ENCODE measurements at places on chromosomes 7 and 10. TPM values are rescaled to one million over a fixed set of nuclear protein-coding genes. Genes with fewer than 3 reads are reported as not detected.
A peak's percentile ranks its signal among the peaks of the same experiment; 100 is the strongest.

GRCh38 chr10:46198516-46198915 lies 88.3 kb upstream of the ANTXRL start:
- H3K27me3 ChIP-seq: peaks cover 14% of the 10 kb centered on the region
- H3K4me3 ChIP-seq: no peak overlapping the region
- no peaks in the 10 kb centered on the region for H3K4me1 ChIP-seq
- H3K27ac ChIP-seq: no peak overlapping the region

GRCh38 chr7:22551768-22552513 lies 52.0 kb upstream of the STEAP1B start:
- peaks cover 7% of the 10 kb centered on the region for H3K27me3 ChIP-seq
- no peaks in the 10 kb centered on the region for H3K36me3 ChIP-seq
- DNase-seq: no peak
- H3K27ac ChIP-seq: no peak overlapping the region

- H3K36me3 ChIP-seq: no peaks in the 10 kb centered on the region
- DNase-seq: no peak
- no peak overlapping the region for H3K4me3 ChIP-seq
- no peak overlapping the region for H3K27ac ChIP-seq
- H3K27me3 ChIP-seq: peaks cover 20% of the 10 kb centered on the region
These were observed 83.2 kb downstream of the FRMD4A start for GRCh38 chr10:14247377-14248116.

SPDYE5 gene
- not detected for total RNA-seq

GRCh38 chr10:129334266-129334665 lies 132.8 kb upstream of the MGMT start:
- no peak overlapping the region for H3K27ac ChIP-seq
- H3K36me3 ChIP-seq: 0 out of 2 replicates have a peak, but pooled peaks cover 7% of the 10 kb centered on the region
- no peak overlapping the region for H3K4me3 ChIP-seq
- DNase-seq: no peak

PPP1R17 gene
- total RNA-seq: not detected

- H3K27me3 ChIP-seq: peaks cover 1% of the 10 kb centered on the region
- H3K4me3 ChIP-seq: no peak overlapping the region
These were observed 382.0 kb downstream of the SFMBT2 start for GRCh38 chr10:7028809-7029166.

GRCh38 chr7:17046259-17046658 lies 164.5 kb upstream of the AGR3 start:
- no peaks in the 10 kb centered on the region for H3K36me3 ChIP-seq
- peaks cover 43% of the 10 kb centered on the region for H3K4me1 ChIP-seq
- H3K27ac ChIP-seq: no peak overlapping the region
- no peaks in the 10 kb centered on the region for H3K27me3 ChIP-seq
- no peak overlapping the region for H3K4me3 ChIP-seq
- no peak for DNase-seq

MSMB gene
- total RNA-seq: not detected

DNA sequence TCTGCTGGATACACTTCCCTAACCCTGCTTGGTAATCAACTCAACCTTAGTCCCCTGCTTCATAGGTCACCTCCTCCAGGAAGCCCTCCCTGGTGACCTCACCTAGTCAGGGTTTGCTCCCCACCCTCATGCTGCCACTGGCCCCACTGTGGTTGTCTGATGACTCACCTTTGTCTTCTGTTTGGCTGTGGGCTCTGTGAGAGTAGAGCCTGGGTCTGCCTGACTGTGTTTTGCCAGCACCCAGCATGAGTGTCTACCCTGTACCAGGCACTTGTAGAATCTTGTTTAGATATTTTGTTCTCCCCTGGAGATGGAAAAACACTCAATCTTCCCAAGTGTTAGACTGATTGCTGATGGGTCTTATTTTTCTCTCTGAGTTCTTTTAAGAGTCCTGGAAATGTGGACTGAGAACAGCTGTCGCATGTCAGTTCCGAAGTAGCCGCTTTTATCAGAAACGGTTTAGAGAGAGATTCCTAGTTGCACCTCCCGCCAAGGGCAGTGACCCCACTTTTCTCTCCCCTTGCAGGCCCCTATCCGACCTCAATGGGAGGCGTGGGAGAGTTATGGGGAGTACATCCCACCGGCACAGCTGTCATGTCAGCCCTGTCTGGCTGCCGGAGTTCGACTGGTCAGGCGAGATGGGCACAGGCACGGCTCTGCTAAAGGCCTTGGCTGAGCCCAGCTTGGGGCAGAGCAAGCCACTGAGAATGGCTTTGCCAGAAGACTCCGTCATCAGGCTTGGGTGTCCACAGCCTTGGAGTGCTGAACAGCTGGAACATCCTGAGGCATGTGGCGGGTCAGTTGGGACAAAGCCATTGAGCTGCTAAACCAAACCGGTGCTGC lies 134.3 kb downstream of the GRK5 start:
- H3K27me3 ChIP-seq: peaks cover 13% of the 10 kb centered on the region
- DNase-seq: peak; percentile 39
- no peak overlapping the region for H3K4me3 ChIP-seq
- H3K27ac ChIP-seq: no peak overlapping the region
- peaks cover 5% of the 10 kb centered on the region for H3K36me3 ChIP-seq

DNA sequence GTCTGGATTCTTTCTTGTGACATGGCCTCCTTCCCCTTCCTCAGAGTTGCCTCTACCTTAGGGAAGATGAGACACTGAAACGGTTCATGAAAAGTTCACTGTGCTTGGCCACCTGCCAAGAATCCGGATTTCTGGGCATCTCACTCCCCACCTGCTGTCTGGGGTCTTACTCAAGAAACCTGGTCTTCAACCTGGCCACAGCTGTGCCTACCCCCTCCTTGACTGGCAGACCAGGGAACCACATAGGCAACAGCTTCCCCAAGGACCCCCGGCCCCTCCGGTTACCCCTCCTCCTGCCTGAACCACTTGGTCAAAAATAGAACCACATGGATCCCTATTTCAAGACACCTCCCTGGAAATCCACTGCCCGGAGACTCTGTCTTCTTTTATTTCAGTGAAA lies 58.7 kb upstream of the NANOS1 start:
- H3K36me3 ChIP-seq: peaks cover 5% of the 10 kb centered on the region
- H3K27me3 ChIP-seq: peaks cover 44% of the 10 kb centered on the region
- no peak overlapping the region for H3K4me3 ChIP-seq

DNA sequence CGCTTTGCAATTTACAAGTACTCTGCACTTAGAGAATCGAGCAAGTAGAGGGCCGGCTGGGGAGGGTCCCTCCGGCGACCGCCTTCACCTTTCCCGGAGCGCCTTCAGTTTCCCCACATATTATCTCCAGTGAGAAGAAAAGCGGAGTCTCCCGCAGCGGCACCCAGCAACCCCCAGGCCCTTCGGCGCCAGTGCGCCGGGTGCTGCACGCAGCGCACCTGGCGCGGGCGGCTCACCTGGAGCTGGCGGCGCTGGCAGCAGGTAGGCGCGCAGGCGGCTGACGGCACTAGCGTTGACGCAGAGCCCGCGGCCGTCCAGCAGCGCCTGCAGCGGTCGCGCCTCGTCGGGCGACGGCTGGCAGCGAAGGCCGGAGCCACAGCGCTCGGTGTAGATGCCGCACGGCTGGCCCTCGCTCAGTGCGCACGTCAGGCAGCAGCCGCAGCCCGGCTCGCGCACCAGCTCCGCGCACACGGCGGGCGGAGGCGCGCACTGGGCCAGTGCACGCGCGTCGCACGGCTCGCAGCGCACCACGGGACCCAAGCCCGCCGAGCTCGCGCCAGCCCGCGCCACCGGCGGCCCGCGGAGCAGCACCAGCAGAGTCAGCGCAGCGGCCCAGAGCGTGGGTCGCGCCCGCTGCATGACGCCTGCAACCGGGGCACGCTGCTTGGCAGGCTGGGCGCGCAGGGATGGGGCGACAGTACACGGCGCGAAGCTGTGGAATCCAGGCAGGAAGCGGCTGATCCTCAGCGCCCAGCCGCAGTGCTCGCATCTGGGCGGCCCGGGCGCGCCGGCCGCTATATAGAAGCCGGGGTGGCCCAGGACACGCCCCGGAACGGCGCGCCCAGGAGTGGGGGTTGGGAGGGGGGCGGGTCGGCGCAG lies at the start of gene IGFBP3:
Gene IGFBP3 (minus strand): TSS at position 771 of the 879 bp plus-strand sequence. CDS start 132 bp downstream, at position 639.
- H3K4me3 ChIP-seq: peak within 1 kb of the TSS; percentile 98
- H3K27me3 ChIP-seq: no peaks in the 10 kb centered on the region
- peaks cover 72% of the 10 kb centered on the region for H3K4me1 ChIP-seq

GRCh38 chr10:90787393-90788198 lies 70.2 kb downstream of the HTR7 start:
- no peaks in the 10 kb centered on the region for H3K4me1 ChIP-seq
- H3K27me3 ChIP-seq: peaks cover 9% of the 10 kb centered on the region
- no peak overlapping the region for H3K27ac ChIP-seq
- H3K36me3 ChIP-seq: no peaks in the 10 kb centered on the region
- DNase-seq: peak; percentile 30

Measured in HFFc6 (cell line).